ENCODE measurements at places on chromosomes 7 and 10. TPM values are rescaled to one million over a fixed set of nuclear protein-coding genes. Genes with fewer than 3 reads are reported as not detected.

DNA sequence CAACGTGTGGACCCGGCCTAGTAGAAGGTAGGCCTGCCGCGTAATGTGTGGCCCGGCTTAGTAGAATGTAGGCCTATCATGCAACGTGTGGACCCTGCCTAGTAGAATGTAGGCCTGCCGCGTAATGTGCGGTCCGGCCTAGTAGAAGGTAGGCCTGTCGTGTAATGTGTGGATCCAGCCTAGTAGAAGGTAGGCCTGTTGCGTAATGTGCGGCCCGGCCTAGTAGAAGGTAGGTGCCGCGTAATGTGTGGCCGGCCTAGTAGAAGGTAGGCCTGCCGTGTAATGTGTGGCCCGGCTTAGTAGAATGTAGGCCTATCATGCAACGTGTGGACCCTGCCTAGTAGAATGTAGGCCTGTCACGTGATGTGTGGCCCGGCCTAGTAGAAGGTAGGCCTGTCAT lies 11.9 kb upstream of the GTPBP4 start:
- DNase-seq = no peak

DNA sequence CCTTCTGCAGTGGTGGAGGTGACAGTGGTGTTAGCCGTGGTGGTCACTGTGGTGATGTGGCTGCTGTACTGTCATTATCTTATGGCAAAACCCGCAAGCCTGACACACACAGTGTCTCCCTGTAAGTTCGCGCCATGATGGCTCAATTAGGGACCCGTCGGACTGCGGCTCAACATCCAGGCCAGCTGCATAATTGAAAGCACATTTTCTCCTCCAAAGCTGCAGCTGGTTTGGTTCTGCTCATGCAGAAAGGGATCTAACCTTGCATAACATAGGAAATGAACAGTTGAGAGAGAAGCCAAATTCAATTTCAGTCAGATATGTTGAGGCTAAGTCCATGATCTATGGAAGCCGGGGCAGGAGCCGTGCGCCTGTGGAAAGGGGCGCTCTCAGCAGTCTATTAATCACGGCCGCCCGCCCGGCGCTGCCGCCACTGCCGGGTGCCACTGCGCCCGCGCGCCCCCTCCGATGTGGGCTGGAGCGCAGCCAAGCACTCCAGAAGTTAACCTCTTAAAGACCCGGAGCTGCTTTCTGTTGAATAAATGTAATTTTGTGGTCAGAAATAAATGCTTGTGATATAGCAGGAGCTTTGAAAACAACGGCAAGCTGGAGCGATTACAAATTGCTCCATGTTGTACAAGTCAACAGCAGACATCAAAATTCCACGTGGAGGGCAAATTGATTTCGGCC lies 227.7 kb downstream of the CUX1 start:
- peak; percentile 75 for DNase-seq

DNA sequence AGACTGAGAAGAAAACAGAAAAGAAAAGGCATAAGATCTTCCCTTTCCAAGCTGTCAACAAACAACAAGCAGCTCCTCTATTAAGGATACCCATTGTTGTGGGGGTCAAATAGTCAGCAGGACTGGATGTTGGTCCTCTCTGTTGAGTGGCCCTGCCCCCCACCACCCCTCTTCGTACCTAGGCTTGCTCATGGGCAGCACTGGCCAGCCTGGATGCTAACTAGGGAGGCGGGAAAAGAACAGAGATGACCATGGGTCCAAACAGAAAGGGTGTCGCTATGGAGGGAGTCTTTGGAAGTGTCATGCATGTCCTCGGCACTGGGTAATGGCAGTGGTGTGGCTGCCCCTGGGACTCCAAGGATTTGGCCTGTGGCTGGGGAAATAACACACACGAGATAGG lies 45.6 kb downstream of the SPDYE5 start:
- no peak for DNase-seq

DNA sequence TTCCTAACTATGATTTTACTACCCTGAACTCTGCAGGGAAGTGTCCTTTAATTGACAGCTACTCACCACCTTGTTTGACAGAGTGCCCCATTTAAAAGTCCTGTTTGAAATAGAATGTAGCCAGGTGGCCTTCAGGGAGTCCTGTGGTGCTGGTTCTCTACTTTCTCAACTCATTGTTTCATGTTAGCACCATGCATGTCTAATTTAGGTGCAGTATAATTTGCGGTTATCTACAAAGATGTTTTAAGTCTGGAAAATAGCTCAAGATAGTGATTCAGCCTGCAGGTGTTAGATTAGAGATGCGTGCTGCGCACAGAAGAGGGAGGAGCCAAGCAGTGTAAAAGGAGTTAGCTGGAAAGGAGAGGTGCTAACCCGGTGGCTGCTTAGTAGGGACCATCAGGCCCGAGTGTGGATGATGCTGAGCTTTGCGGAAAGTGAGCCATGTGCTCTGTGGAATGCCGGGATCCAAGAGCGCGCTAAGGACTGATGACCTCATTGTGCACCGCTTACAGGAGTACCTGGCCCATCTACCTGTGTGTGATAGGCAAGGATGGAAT lies 1.2 kb downstream of the CCM2 start:
- no peak for DNase-seq

DNA sequence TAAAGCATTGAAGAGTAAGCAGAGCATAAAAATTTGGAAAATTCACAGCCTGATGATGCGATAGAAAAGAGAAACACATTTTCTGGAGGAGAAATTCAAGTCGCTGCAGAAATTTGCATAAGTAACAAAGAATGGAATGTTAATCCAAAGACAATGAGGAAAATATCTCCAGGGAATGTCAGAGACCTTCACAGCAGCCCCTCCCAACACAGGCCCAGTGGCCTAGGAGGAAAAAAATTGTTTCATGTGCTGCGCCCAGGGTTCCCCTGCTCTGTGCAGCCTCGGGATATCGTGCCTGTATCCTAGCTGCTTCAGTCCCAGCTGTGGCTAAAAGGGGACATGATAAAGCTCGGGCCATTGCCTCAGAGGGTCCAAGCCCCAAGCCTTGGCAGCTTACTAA lies 206.8 kb downstream of the TPK1 start:
- no peak for DNase-seq

- no peak for DNase-seq
These were observed 127.6 kb upstream of the RET start for GRCh38 chr10:42949287-42949686.

GRCh38 chr7:69060516-69060915 lies 537.8 kb upstream of the AUTS2 start:
- no peak for DNase-seq

DNA sequence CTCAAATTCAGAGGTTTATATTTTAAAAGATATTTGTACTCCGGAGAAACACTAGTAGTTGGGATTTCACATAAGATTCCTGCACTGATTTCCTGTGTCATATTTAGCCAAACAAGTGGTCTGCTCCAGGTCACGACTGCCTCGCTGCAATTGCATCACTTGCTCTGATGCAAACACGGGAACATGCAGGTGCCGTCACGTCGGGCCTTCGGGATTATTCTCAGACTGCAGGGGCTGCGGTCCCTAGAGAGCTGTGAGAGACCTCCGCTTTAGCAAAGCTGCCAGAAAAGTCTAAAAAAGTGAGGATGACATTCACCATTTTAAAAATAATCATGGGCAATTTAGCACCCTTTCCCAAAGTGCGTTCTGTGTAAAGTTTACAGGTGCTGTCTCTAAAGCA lies 93.5 kb upstream of the DDC start:
- no peak for DNase-seq

GRCh38 chr10:60417024-60417423 lies 27.3 kb upstream of the ANK3 start:
- no peak for DNase-seq

- no peak for DNase-seq
These were observed 206.1 kb upstream of the NPSR1 start for GRCh38 chr7:34451923-34452322.

Gene PDK4
- total RNA-seq = 431 TPM

Gene PNLIPRP3
- not detected for total RNA-seq

Gene NXPH1
- not detected for total RNA-seq

Gene ANKRD61
- not detected for total RNA-seq

All from Right ventricle myocardium inferior (tissue), 1 donor.